ENCODE measurements at places on chromosomes 7 and 10.

- DNase-seq, result no peak
Observed at GRCh38 chr7:101593556-101593955, 35.5 kb downstream of the MYL10 start.

GRCh38 chr10:13678101-13678843 is 91.5 kb downstream of the PRPF18 start:
- no peak for DNase-seq

DNA sequence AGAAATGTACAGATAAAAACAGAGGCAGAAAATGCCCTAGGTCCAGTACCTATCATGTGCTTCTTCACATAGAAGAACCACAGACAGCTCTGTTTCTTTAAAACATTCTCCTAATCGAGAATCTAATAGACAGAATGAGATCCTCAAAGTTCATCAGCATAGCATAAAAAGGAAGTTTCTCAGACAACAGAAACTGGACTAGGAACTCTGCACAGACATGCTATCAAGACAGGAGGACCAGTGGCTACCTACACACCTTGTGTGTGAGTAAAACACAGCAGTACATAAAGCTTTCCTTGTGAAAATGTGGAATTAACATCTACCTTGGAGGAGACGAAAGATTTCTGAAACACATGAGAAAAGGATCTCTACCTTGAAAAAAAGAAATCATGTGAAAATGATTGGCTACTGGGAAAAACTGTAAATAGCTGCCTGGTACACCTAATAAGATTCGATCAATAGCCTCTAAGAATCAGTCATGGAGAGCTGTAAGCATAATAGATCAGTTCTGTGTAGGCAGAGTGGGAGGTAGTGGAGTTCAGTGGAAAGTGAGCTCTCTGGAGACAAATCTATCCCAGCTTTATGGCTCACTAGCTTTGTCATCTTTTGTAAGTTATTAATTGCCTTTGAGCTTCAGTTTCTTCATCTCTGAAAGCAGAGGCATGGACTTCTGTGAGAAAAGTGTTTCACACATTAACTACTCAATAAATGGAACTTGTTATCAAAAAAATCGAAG is 26.7 kb downstream of the ELAPOR2 start:
- DNase-seq, result no peak

DNA sequence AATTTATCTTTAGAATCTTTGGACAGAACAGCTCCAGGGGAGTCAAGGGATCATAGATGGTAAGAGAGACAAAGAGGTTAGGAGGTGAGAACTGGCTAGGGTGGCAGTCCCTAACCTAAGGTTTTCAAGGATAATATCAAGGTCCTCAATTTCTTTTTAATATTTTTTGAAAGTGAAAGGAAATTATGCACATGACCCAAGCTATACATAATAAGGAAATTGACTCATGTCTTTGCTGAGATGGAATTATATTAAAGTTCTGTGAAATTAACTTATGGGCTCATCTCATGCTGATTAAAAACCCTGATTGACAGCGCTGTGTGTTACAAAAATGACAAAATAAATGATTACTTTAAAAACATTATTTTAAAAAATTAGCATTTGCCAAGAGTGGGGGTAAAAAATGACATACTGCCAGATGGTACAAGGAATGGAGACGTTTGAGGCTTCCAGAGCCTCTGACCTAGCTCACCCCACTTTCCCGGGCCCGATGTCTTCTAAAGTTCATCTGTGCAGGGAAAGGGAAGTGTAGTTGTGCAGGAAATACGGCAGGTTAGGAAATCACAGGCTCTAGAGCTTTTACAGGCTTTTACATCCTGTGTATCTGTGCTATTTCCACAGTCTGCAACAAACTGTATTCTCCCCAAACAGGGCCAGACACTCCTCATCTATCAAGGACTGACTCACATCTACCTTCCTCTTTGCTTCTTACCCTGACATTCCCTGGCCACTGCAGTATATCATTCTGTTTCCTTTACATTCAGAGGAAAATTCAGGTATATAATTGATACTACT is 185.6 kb upstream of the PRSS58 start:
- DNase-seq, result no peak

GRCh38 chr7:21304808-21305375 is 123.0 kb upstream of the SP4 start:
- DNase-seq, result no peak

DNA sequence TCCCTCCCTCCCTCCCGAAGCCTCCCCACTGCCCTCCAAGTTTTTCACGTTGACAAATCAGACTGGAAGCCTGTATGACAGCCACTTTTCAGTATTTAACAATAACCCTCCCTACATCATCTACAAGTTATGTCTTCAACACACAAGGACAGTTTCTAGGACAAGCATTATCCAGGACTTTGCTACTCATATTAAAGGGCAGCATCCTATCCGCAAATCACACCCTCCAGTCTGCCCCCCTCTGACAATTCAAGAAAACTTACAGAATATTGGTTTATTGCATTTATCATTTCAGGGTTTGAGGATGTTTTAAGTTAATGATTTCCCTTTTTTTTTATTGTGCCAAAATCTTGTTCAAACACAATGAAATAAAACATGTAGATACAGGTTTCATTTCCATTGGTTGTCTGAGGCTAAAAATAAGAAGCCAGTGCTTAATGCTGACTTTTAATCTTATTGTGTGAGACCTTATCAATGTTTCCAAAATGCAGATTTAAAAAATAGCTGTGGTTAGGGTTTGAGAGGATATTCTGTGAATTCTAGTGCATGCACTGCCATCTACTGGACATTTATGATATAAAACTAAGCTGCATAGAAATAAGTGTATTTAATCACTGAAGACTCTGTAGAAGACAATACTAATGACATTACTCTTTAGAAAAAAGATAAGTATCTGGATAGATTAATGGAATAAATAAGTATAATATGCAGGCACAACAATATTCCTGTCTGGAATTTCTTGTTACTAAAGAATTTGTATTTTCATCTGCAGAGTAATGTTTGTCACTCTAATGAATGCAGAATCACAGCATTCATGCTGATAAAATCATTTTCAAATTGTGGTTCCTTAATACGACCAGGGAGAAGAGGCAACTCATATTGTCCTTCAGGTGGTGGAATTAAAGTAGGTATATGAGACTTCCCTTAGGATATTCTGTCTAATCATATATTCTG is 64.1 kb downstream of the CAV1 start:
- DNase-seq, result peak; percentile 58

DNA sequence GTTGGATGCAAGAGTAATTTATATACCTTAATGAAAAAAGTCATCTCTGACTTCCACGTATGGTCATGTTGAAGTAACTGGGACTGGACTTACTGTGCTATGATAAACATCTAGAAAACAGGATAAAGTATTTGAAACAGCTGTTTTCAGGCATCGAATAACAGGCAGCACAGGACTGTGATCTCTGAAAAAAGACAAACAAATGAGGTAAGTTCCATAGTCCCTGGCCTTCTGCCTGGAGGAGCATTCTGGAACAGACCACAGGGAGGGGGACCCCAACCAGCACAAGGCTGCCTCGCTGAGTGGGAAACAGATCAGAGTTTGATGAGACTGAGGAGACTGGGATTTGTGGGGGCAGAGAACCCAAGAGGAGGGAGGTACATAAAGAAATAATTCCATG is 89.1 kb upstream of the HABP2 start:
- DNase-seq, result no peak

DNA sequence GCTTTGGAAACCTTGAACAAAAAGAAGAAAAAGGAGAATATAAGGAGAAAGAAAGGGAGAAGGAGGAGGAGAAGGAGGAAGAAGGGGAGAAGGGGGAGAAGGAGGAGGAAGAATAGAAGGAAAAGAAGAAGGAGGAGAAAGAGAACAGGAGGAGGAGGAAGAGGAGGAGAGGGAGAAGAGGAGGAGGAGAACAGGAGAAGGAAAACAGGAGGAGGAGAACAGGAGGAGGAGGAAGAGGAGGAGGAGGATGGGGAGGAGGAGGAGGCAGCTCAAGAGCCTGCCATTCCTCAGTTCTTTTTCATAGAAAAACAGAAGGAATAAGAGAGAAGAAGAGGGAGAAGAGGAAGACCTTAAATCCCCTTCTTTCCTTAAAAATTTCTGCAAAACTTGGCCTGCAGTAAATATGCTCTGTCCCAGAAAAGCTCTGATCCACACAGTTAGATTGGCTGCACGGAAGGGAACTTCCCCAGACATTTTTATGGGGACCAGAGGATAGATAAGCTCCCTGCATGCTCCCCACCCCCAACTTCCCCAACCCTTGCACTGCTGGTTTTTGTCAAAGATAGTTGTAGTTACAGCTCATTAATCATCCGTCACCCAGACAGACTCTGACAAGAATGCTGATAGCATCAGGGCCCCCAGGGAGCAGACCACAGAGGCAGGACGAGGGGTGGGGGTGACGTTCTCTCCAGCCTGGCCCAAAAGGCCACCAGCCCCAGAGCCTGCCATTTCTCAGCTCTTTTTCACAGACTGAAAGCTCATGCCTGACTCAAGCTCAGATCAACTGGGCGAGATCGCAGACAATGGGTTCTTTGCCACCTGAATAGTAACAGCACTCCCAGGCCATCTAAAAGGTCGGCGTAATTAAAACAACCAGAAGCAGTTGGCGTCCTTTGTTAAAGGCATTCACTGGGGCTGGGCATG is 34.5 kb upstream of the LYZL1 start:
- no peak for DNase-seq

DNA sequence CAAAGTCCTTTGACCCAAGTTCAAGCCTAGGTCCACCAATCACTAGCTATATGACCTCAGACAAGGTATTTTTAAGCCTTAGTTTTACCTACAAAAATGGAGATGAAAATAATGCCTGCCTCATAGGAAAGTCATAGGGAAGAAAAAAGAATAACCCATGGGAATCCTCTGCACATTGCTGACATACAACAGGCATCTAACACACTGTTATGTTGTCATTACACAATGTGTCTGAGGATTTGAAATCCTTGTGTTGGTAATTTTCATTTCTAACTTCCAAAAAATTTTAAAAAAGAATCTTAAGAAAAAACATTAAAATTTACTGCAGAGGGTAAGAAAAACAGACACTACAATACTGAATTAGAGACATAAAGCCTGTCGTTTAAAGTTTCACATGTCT is 5.7 kb downstream of the ANK3 start:
- DNase-seq, result no peak

DNA sequence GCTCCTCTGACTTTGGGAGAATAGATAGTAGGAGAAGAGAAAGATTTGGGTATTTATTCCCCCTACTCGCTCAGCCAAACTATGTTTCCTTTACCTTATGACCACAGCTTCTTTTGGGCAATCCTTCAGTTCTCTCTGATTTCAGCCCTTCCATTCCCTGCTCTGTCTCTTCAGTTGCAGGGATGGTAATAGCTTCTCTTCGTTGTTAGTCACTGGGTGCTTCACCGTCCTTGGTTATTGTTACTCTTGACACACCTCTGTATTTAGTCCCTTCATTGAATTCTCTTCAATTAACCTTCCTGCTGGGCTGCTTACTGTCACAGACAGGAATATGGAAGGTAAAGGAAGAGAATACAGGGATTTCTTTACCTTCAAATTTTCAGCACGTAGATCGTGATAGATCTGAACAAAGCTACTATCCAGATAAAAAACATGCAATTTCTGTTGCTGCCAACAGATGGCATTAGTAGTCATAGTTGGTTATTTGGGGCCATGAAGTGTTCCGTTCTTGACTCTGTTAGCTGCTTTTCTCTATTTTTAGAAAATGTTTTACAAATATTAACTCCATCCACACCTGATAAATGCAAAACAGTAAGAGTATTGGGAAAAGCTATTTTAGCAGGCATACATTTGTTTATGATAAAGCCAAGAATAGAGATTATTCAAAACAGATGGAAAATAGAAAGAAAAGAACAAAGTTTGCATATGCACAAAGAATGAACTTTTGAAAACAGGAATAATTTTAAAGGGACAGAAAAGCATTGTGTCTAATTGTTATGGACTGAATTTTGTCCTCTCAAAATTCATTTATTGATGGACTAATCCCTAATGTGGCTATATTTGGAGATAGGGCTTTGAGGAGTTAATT is 14.0 kb upstream of the PTTG1IP2 start:
- DNase-seq, result peak; percentile 44

DNA sequence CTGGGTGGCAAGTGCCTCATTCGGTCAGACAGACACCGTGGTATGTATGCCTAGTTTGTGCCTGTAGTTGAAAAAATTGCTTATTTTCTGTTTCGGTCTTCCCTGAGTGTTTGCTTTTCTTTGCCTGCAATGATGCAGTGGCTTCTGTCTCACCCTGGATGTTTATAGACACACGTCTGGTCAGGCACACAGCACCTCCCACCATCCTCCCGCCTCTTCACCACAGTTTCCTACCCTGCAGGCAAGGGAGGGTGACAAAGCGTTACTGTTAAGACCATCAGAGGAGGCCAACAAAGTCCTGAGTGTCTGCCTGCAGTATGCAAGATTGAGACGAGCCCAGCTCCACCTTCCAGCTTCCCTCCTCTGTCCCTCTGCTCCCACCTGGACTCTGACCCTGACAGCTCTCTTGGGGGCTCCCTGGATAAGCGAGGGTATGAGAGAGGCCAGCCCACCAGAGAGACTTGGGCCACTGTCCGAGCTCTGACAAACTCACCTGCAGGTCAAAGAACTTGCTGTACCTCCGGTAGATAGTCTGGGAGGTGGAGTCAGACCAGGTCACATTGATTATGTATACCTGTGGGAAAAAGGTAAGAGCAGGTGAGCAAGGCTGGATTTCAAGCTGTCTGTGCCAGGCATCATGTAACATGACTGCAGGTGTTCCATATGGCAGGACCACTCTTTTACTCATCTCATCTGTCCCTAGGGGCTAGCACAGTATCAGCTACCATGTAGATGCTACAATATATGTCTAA is 54.4 kb downstream of the SH3PXD2A start:
- DNase-seq, result peak; percentile 55

- no peak for DNase-seq
Observed at GRCh38 chr10:76492678-76493472, 1061.5 kb downstream of the LRMDA start.

- peak; percentile 30 for DNase-seq
Observed at GRCh38 chr7:74183653-74184450, 9.7 kb downstream of the EIF4H start.

DNA sequence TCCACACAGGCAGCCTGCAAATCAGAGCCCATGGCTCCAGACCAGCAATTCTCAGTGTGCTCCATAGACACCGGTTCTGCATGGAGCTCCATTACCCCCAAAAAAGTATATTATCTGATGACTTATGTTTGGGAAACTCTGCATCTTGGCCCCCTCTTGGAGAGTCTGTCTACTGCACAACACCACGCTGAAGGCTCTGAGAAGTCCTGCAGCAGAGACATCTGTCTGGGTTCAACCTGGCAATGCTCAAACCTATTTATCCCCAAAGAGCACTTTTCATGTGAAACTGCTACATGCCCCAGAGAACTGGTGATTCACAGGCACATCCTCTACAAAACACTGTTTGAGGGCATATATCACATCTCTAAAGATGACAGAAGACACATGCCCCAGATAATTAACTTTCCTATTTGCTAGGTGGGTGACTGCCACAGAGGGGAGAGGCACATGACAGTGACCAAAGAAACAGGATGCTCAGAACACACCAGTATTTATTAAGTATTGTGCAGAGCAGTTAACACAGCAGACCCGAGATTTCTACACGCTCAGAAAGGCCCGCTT is 83.8 kb downstream of the DLG5 start:
- DNase-seq, result no peak

Measured in activated CD4-positive, alpha-beta T cell treated with anti-CD3 and anti-CD28 coated beads, Interleukin-2, Interleukin-6, amounts not matched to agents 100 ng/mL and 50 ng/mL, durations not matched to agents 16 hours and 8 hours (primary cell).